ENCODE measurements at places on chromosomes 6 and 20.

- DNase-seq, result no peak
Measured at GRCh38 chr6:137683916-137684315, 183.1 kb upstream of the TNFAIP3 start.

DNA sequence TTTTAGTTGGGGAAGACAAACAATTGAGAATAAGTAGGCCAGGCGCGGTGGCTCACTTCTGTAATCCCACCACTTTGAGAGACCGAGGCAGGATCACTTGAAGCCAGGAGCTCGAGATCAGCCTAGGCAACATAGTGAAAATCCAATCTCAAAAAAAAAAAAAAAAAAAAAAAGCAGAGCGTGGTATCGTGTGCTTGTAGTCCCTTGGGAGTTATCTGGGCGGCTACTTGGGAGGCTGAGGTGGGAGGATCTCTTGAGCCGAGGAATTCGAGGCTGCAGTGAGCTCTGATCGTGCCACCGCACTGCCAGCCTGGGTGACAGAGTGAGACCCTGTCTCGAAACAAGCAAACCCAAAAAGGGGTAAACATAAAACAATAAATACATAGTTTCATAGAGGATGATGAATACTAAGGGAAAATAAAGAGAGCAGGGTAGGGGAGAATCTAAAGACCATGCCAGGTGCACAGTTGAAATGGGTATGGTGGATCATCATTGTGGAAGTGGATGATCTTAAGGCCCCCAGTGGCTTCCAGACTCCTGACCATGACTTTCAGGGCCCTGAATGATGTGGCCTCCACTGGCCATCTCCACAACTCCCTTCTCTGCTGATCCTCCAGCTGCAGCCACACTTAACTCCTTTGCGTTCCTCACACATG is 947 bp downstream of the POFUT1 start:
- no peak for DNase-seq

DNA sequence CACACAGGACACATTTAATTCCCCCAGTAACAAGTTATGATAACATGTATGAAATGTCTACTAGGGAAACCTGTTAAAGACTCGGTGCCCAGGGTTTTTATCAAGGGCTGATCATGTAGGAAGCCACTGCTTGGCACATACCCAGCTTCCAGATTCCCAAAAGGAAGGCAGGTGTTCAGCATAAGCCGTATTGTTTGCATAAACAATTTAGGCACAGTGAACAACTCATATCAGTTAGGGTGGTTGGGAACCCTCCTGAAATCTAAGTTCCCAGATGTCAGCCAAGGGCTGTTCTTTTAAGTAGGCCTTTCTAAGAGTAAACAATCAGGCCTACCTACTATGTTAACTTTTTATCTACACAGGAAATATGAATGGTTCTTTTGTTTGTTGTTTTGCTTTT is 74.1 kb downstream of the ASXL1 start:
- no peak for DNase-seq

- no peak for DNase-seq
Measured at GRCh38 chr6:161219680-161220079, 54.2 kb downstream of the AGPAT4 start.

GRCh38 chr6:19665613-19665909 is 171.6 kb upstream of the ID4 start:
- DNase-seq, result no peak

DNA sequence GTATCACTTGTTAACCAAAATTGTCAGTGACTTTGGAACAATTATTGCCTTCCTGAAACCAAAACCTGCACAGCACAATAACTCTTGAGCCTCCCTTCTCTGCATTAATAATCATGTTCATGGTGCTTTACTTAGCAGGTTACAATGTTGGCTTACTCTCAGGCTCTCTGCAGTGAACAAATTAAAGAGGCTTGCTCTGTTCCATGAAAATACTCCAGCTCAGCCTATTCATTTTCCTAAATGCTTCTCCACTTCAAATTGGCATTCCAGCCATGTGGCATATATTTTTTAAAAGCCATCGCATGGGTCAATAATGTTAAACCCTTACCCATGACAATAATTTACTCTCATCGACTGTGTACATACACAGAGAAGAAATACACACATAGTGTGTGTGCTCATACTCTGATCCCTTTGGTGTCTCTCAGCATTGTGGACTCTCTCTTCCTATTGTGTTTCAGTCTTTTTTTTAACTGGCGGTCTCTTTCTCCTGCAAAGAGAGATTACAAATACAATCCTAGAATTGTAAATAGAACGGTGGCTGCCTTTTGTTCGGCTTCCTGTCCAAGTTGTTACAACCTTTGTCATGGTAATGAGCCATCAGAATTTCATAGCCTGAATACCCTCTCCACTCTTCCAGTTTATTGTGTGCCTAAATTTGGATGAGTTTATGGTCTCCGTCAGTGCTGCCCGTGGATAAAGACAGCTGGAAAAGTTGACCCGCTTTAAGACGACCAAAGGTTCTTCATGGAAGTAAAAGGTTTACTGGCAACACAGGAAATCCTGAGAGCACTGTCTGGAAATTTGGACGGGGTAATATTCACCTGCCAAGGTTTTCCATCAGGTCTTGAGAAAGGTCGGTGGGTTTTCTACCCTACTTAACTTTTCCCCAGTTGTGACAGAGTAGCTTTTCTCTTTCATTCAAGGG is 263.6 kb downstream of the CD83 start:
- no peak for DNase-seq

GRCh38 chr6:160167604-160168399 is 46.2 kb downstream of the SLC22A1 start:
- DNase-seq, result no peak

- no peak for DNase-seq
Measured at GRCh38 chr6:145882121-145882531, 67.5 kb upstream of the FBXO30 start.

DNA sequence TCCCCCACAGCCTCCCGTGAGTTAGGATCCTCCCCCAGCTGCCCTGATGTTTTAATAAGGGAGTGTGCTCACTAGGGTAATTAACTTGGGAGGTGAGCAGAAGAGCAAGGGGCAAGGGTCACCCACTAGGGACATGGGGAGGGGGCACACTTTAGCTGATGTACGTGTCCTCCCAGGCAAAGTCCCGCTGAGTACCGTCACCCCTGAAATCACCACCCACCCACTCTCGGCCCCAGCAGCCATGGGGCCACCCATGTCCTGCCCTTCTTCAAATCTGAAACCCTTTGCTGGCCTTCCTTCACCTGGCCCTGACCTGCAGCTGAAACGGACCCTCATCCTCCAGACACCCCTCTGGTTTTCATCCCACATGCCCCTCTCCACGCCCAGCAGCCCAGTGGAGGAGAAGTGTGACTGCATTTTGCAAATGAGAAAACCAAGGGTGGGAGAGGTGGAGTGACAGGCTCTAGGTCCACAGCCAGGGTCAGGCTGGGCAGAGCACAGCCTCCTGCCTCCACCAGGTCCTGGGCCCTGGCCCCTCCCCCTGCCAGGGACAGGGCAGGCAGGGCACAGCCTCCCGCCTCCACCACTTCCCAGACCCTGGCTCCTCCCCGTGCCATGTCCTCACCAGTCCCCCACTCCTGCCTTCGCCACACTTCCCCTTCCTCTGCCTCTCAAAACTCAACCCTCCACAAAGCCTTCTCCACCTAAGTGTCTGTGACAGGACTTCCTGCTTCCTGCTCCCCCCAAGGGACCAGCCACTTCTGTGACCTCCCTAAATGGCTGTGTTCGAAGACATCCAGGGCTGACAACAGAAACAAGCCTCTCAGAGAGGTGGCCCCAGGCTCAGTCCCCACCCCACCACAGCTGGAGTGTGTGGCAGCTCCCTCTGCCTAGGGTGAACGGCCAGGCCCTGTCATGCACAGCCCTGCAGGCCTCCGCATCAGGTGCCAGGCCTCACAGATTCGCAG is 15.1 kb downstream of the ACSS1 start:
- DNase-seq, result peak; percentile 67

GRCh38 chr6:89360415-89360999 is 8.0 kb upstream of the UBE2J1 start:
- DNase-seq, result no peak

DNA sequence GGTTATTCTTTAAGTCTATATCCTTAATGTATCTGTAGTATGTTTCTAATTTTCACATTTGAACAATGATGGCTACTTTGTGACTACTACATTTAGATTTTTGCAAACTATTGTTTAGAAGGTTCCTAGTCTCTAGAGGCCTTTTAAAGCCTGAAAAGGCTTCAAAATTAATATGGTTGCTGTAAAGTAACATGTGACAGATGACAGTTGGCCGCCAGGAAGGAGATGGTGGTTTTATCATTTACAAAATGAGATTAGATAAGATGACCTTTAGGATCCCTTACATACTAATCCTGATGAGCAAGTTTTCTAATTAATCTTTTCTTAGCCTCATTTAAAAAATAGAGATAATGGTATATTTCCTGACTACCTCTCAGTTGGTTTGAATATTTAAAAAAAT is 18.8 kb downstream of the SCAF8 start:
- no peak for DNase-seq

GRCh38 chr6:43475516-43475915 is 1.9 kb upstream of the TJAP1 start:
- DNase-seq, result no peak

DNA sequence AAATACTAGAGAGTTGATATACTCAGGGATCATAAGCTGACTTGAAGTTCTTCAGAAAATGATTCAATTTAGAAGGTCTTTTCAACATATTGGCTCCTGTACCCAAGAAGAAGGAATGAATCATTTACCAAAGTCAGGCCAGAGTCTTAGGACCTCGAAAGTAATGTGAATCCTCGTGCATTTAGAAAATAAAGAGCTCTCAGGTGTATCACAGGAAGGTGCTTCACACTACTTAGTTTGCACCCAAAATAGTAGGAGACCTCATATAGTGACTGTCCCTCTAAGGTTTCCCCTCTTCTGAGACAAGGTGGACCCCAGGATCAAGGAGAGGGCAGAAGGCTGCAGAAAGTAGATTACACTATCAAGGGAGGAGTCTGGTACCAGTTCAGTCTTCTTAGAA is 71.8 kb downstream of the F13A1 start:
- no peak for DNase-seq

GRCh38 chr6:3372184-3372846 is 84.5 kb downstream of the SLC22A23 start:
- DNase-seq, result no peak

GRCh38 chr20:36975099-36975818 is 23.8 kb upstream of the SAMHD1 start:
- no peak for DNase-seq

- no peak for DNase-seq
Measured at GRCh38 chr20:34736106-34736735, 32.1 kb downstream of the TP53INP2 start.

GRCh38 chr6:12608874-12609273 is 107.7 kb upstream of the PHACTR1 start:
- DNase-seq, result no peak

- no peak for DNase-seq
Measured at GRCh38 chr6:129163551-129163950, 280.6 kb downstream of the LAMA2 start.

- no peak for DNase-seq
Measured at GRCh38 chr6:42383421-42384205, 68.1 kb downstream of the TRERF1 start.

DNA sequence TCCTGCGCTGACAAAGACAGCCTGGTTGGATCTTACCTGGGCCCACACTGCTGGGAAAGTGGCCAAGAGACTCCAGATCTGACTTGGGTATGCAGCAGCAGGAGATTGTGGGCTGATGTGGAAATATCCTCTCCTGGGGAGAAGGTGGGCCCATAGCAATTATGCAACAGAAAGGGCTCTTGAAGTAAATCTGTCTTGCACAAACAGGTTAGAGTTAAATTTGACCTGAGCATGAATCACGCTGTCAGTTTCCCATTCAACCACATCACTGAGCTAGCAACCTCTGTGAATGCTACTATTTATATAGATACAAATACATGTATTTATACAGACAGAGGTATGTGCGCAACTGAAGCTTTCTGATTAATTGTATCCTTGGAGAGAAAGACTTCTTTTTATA is 28.3 kb upstream of the PDYN start:
- no peak for DNase-seq

- DNase-seq, result no peak
Measured at GRCh38 chr20:39013662-39014109, 51.5 kb downstream of the DHX35 start.

GRCh38 chr6:98833307-98834059 is 891 bp upstream of the POU3F2 start:
- no peak for DNase-seq

GRCh38 chr6:169868458-169868857 is 117.0 kb downstream of the ERMARD start:
- DNase-seq, result no peak

GRCh38 chr6:130699742-130700141 is 127.5 kb upstream of the SMLR1 start:
- no peak for DNase-seq

- DNase-seq, result no peak
Measured at GRCh38 chr20:20713244-20713765, 861 bp upstream of the RALGAPA2 start.

DNA sequence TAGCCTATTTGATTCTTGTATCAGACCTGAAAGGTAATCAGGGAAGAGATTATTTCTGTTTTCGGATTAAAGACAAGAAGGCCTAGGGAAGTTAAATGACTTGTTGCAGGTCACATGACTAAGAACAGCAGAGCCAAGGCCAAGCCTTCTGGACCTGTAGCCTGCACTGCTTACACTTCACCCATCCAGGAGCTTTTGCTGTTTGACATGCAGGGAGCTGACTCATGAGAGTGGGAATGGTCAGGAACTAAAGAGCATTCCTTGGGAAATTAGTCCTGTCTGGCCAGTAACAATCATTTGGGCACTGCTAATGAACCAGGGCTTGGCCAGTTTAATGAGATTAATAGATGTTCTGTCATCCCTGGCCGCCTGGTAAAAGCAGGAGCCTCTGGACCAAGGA is 46.8 kb downstream of the EIF2S2 start:
- DNase-seq, result no peak

DNA sequence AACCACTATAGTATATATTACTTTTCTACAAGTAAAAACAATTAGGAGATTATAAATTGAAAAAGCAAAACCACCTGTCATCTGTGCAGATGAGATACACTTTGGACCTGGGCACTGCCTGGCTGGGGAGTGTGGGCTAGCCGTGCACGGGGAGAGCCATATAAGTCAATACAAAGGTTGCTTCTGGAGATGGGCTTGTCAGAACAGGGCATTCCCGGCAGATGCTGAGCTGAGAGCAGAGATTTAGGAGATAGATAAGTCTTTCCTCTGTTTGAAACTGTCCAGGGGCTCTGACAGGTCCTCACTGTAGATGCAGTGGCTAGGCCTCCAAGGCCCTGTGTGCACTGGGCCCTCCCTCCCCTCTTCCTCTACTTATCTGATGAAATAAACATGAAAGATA is 34.5 kb downstream of the CD164 start:
- DNase-seq, result no peak

DNA sequence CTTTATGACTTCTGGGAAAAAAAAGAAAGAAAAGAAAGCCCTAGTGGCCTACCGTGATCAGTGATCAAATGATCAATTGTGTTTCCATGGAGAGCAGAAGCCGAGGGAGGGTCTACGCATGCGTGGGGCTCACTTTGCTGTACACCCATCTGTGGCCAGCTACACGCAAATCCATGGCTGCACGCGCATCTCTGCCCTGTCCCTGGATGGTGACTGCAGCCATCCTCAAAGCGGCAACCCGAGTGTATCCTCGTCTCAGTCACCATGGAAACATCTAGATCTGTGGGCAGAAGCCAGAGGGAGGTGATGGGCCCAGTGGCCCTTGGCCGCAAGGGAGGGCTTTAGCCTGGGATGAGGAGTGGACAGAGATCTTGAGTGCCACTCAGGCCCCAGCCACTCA is 785 bp upstream of the ULBP3 start:
- DNase-seq, result no peak

Data from GM12891 (cell line).